Esophagus muscularis mucosa (tissue), 4 donors: ENCODE measurements at places on chromosomes 12 and 14. TPM values are rescaled to one million over a fixed set of nuclear protein-coding genes. Genes with fewer than 3 reads are reported as not detected.

- no peak for DNase-seq
Observed at GRCh38 chr12:76922866-76923265, 44.0 kb upstream of the CSRP2 start.

DNA sequence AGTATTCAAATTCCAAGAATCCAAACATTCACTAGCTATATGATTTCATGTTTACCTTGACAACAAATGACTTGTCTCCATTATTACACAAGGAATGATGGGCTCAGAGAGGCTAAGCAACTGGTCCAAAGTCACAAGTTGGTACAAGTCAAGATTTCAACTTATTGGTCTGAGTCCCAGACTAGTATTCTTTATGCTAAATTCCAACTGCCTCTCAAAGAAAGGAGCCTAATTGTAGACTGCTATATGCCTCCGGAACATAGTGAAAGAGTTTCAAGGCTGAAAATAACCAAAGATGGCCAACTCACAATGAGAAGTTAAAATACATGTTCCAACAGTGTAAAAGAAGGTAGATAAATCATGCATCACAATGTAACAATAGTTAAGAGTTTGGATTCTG is 7.5 kb downstream of the BTG1 start:
- DNase-seq, result no peak

- DNase-seq, result no peak
Observed at GRCh38 chr12:14924541-14924940, 13.8 kb downstream of the ERP27 start.

DNA sequence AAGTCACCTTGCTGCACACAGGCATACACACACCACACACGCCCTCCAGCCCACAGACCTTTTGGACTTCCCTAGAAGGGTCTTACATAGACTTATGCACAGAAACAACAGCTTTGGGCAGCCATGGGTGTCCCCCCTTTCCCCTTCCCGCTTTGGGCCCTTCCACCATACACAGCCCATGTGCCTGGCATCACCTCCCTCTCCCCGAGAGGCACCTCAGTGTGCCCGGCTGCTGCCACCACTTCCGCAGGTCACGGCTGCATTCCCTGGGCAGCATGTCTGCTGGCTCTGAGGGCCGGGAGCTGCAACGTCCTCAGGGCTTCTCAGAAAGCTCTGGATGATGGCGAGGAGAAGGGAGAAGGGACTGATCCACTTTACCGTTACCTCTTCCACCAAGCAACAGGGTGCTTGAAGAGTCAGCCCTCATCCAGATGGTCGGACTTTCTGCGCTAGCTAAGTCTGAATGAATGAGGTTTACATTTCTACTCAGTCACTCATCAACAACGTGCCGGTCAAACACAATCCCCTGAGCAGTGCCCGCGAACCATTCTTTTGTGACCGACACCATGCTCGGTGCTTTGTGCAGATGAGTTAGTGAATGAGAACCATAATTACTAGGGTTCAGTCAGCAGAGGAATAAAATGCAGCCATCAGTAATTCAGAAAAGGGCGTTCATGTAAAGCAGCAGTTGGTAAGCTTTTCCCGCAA is 72.2 kb upstream of the BCL11B start:
- DNase-seq, result no peak

DNA sequence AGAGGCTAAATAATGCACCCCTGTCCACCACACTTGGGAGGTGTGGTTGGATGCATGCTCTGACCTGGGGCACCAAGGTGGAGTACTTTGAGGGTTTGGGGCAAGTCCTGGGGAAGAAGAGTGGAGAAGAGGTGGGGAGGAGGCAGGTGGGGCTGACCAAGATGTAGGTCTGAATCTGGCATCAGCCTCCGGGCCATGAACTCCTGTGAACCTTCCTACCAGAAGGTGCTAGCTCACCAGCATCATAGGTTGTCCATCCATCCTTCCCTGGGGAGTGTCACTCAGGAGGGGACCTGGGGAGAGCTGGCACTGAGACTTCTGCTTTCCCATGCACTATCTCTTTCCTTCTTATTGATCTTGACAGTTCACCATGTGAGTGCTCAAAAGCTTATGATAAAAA is 13.6 kb upstream of the EMP1 start:
- no peak for DNase-seq

The ATL1 gene
- 13.6 TPM for total RNA-seq

The RTL1 gene
- not detected for total RNA-seq
